ENCODE measurements at places on chromosomes 6 and 20.

DNA sequence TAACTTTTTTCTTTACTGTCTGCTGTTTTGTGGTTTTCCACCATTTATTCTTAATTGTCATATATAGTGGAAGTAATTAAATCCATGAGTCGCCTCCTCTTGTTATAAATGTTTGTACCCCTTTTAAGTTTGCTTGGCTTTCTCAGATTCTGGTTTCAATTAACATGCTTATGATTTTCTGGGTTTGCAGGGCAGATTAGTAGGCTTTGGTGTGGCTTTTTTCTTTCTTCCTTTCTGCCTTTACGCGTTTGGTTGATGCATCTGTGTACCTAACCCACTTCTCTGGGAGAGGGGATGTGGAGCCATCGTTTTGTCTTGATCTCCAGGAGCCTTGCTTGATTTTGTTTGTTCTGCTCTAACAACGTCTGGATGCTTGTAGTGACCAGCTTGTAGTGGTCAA lies 100.4 kb downstream of the JARID2 start:
- DNase-seq = no peak

GRCh38 chr6:50049829-50050228 lies at the start of gene DEFB112:
TSS of gene DEFB112 (minus strand) at chr6:50049929. CDS start at chr6:50049869, 60 bp downstream.
- DNase-seq = no peak

DNA sequence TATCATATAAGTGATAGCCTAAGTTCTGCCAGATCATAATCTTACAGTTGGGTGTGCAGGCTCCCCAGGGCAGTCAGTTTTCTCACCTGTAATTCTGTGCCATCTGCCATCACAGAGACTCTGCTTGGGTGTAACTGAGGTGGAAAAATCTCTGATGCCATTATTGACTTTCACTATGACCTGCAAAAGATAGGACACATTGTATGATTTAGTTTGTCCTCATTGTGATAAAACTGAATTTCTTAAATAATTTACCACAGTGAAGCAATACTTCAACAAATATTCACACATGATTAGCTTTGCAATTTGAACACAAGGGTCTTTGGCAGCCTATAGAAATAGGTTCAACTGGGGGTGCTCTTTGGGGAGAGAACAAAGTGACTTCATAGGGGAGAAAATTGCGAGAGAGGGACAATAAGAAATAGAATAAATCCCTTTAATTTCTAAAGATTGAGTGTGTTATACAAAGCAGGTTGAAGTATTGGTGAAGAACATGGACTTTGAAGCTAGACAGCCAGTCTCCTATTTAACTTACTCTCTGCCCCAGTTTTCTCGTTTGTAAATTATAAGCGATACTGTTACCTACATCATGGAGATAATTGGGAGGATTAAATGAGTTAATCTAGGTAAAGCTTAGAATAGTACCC lies 27.3 kb downstream of the FAM229B start:
- no peak for DNase-seq

DNA sequence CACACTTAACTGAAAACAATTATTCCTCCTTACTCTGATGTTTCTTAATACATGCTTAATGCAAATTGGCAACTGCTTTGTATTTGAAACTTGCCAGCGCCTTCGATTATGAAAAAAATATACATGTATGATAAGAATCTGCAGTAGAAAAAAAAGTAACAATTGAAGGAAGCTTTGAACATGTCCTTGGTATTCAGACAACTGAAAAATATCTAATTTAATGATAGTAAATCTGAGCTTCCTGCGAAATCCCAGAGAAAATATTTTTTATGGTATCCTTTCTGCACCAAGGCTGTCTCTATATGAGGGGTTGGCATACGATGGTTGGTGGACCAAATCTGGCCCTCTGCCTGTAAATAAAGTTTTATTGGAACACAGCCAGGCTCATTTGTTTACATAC lies 186.2 kb downstream of the HDGFL1 start:
- DNase-seq = no peak

- DNase-seq = no peak
Observed at GRCh38 chr6:34560366-34561226, 4.5 kb upstream of the SPDEF start.

DNA sequence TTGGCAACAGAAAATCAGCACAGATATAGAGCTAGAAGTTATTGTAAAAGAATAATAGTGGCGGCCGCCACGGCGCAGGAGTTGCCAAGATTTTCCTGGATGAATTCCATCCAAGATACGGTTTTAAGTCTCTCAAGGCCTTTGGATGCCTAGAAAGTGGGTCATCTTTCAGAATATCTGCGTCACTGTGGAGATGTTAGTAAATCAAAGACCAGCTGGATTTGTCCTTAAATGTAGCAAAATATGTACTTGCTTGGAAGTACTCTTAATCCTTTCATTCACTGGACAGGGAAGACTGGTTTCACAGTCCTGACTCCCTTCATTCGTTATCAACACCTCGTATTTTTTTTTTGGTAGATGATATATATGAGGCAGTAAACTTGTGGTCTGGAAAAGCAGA lies 83.0 kb downstream of the SLC22A3 start:
- no peak for DNase-seq

GRCh38 chr6:119830494-119831295 lies 481.1 kb upstream of the MAN1A1 start:
- no peak for DNase-seq

- no peak for DNase-seq
Observed at GRCh38 chr6:34476921-34477320, 11.0 kb downstream of the PACSIN1 start.

GRCh38 chr6:111922454-111923297 lies 49.4 kb upstream of the FYN start:
- no peak for DNase-seq

- DNase-seq = no peak
Observed at GRCh38 chr6:138307816-138308730, 69.6 kb upstream of the SMIM28 start.

- DNase-seq = no peak
Observed at GRCh38 chr6:37019065-37019450, 13.6 kb downstream of the FGD2 start.

GRCh38 chr6:45415788-45416518 lies 38.2 kb upstream of the SUPT3H start:
- no peak for DNase-seq

- DNase-seq = no peak
Observed at GRCh38 chr6:21845018-21845417, 251.5 kb downstream of the SOX4 start.

DNA sequence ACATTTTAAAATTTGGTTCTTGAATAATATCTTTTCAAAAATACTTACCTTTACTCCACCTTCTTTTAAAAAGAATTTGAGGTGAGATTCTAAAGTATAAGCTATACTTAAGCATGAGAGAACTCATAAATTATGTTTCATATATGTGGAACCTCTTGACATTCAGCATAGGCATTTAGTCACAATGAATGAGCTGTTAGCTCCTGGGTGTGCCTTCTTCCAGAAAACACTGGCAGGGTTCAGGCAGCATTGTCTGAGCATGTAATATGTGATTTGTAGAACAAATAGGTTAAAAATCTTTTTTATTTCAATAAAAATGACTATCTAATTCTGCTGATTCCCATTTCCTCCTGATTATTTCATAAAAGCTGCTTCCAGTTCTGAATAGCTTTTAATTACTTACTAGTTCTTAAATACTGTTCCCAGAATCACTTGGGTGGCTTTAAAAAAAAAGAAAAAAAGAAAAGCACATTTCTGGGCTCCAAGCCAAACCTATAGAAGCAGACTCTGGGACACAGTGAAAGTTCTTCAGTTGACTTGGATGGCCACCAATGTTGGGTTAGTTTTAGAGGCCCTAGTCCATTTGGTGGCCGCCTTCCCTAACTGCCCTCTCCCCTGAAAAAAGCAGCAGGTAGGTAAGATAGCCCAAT lies 20.2 kb downstream of the RNF8 start:
- DNase-seq = no peak

GRCh38 chr20:46232539-46232938 lies 75.8 kb downstream of the CDH22 start:
- DNase-seq = no peak

DNA sequence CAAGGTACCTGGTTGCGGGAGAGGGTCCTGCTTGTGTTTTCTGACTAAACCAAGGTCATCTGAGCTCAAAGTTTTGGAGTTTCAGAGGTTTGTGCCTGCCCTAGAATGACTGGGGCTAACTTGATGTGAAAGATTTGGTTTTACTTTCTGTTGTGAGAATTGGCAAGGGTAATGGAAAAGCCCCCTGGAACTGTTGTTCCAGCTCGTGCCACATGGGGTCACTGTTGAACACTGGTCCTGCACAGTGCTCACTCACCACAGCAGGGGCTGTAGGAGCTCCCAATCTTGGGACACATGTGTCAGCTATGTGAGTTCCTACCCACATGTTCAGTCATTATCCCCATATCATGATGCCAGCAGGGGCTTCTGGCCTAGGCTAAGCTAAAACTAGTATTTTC lies 6.5 kb downstream of the TGM6 start:
- DNase-seq = peak; percentile 38

DNA sequence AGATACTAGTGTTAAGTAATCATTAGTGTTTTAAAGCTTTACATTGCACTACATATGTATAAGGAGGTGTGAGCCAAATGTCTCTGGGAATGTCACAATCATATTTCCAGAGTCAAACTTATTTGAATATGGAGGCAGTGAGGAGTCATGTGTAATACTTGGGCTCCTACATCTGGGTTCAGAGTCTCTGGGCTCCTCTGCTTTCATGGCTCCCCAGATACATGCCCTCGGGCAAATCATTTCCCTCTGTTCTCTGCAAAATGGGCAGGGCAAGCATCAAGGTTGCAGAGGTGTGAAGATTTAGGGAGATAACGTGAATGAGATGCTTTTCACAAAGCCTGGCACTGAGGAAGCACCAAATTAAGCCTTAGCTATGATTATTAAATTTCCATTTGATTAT lies 138.3 kb upstream of the SGK1 start:
- DNase-seq = no peak

DNA sequence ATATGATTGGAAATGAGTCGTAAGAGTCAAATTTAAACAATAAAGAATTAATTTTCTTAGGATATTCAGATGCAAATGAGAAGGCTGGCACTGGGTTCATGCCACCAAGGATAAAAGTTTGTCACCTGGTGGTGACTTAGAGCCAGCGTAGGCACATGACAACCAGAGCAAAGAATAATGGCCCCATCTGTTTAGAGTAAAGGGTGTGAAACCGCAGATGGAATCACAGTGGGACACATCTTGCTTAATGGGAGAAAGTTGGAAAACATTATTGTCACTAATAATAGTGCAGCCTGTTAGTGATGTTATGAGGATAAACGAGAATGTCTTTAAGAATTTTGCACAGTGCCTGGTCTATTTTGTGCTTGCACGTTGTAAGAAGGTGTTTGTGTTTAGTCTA lies 727.8 kb downstream of the QKI start:
- DNase-seq = no peak

DNA sequence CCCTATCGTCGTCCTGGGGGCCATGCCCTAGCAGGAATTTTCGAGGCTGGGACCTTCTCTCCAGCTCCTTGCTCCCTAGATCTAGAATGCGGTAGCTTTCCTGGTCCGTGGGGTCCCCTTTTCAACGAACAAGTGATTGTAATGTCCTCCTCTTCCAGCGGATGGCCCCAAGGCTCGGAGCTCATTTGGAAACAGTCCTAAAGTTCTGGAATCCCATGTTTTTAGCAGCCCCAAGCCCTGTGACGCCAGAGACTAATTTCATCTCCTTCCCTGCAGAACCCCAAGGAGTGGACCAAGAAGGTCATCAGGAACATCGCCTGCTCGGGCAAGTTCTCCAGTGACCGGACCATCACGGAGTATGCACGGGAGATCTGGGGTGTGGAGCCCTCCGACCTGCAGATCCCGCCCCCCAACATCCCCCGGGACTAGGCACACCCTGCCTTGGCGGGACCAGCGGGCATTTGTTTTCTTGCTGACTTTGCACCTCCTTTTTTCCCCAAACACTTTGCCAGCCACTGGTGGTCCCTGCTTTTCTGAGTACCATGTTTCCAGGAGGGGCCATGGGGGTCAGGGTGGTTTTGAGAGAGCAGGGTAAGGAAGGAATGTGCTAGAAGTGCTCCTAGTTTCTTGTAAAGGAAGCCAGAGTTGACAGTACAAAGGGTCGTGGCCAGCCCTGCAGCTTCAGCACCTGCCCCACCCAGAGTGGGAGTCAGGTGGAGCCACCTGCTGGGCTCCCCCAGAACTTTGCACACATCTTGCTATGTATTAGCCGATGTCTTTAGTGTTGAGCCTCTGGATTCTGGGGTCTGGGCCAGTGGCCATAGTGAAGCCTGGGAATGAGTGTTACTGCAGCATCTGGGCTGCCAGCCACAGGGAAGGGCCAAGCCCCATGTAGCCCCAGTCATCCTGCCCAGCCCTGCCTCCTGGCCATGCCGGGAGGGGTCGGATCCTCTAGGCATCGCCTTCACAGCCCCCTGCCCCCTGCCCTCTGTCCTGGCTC lies 48.5 kb downstream of the PYGB start:
- no peak for DNase-seq

DNA sequence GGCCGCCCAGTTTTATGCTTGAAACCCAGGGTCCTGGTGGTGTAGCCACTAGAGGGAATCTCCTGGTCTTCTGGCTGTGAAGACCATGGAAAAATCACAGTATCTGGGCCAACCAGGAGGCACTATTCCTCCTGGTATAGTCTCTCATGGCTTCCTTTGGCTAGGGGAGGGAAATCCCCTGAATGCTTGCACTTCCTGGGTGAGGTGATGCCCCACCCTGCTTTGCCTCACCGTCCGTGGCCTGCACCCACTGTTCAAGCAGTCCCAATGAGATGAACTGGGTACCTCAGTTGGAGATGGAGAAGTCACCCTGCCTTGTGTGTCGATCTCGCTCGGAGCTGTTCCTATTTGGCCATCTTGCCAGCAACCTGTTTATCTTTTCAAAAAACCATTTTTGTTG lies 10.1 kb upstream of the ZNF337 start:
- DNase-seq = no peak

DNA sequence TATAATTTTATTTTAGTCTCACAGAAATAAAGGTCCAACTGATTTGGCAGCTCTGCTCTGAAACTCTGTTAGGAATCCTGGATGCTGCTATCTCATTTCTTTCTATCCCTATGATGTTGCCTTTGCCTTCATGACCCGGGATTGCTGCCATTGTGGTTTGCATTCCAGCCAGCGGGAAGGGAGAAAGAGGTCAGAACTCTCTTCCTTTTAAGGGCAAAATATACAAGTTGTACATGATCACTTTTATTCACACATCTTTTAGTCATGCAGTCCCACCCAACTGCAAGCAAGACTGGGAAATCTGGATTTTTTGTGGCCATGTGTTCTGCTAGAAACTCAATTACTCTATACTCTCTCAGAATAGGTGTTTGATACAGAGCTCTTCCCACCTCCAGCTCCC lies 263.1 kb upstream of the ZFP64 start:
- DNase-seq = no peak

GRCh38 chr6:31592396-31592771 lies 422 bp downstream of the NCR3 start:
- no peak for DNase-seq

Measured in stimulated activated CD4-positive, alpha-beta T cell treated with anti-CD3 and anti-CD28 coated beads, Interleukin-12 subunit alpha, Interleukin-12 subunit beta, amount 100 ng/mL, for 4 hours (primary cell).